Activated naive CD4-positive, alpha-beta T cell treated with anti-CD3 and anti-CD28 coated beads, Interleukin-2, amount 50 U/mL, for 16 hours (primary cell): ENCODE measurements at places on chromosomes 3 and 15.
A peak's percentile ranks its signal among the peaks of the same experiment; 100 is the strongest.

DNA sequence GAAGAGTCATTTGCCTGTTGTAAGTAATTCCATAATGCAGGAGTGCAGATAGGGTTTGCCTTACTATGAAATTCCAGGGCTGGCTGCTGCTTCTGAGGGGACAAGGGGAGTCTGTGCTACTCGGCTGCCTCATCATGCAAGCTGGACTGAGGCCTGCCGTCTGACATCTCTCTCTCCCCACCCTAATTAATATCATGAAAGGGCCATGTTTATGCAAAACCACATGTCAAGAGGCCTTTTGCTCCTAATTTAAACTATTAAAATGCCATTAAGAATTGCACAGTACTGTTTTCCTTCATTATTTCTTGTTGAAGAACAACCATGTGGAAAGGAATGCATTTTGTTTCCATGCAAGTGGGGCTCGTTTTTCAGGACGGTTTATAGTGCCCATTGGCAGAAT lies 26.3 kb downstream of the CHST2 start:
- no peak for DNase-seq

DNA sequence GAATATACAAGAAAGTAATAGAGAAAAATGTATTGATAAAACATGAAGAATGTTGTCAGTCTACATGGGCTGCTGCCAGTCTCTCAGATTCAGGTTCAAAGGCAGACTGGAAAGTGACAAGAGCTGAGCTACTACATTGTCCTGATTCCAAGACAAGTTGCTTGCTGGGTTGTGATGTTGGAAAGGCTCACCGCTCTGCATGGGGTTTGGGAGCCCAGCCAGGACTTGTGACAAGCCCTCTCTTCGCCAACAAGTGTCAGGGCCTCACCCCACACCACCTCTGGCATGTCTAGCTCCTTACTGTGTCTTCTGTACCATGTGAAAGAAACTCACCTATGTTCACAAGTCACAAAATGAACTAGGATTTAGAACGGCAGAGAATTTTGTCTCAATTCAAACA lies 43.0 kb upstream of the SH3GL3 start:
- DNase-seq, result no peak

DNA sequence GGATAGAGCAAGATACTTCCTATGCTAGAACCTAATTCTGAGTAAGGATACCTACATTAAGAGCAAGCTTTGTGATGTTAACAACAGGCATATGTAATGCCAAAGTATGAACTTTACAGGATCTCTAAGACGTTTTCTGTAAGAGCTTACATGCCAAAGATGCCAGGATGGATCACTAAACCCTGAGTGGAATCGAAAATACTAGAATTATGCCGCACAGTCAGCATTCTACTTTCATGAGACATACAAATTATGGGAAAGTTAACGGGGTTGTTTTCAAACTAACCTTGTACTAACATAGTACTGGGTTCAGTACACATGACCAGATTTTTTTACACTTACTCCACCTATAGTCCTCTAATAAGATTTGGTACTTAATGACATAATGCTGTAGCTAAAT lies 55.1 kb downstream of the AAGAB start:
- DNase-seq, result no peak

DNA sequence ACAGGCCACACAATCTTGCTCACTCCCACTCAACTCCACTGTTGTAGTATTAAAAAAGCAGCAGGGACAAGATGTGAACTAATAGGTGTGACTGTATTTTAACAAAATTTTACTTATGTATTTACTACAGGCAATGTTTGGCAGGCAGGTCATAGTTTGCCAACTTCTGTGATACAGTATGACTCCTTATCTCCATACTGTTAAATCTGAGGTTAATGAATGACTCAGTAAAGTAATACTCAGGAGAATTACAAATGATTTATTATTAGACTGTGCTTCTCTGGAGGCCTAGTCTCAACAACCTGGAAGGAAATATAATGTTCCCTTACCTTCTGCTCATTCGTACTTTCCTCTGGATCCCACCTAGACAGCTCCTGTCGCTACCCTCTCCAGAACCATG lies 258.6 kb upstream of the KCNMB2 start:
- no peak for DNase-seq

- peak; percentile 70 for DNase-seq
Observed at GRCh38 chr3:120348065-120348990, 826 bp downstream of the LRRC58 start.

DNA sequence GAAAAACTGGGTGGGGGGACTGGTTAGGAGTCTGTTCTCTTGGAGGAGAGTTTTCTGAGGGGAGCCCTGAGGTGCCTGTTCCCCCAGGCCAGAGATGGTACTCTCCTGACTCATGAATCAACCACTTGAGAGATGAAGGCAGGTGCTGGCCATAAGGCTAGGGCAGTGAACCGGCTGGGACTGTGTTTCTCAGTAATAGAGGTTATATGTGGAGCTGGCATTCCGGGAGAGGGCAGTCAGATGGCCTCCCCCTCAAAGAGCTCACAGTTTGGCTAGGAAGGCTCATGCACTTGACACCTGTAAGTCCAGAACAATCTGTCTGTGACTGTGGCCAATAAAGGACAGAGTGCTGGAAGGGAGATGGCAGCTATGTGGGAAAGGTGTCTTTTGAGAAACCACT lies 10.0 kb upstream of the SCN10A start:
- DNase-seq, result no peak

DNA sequence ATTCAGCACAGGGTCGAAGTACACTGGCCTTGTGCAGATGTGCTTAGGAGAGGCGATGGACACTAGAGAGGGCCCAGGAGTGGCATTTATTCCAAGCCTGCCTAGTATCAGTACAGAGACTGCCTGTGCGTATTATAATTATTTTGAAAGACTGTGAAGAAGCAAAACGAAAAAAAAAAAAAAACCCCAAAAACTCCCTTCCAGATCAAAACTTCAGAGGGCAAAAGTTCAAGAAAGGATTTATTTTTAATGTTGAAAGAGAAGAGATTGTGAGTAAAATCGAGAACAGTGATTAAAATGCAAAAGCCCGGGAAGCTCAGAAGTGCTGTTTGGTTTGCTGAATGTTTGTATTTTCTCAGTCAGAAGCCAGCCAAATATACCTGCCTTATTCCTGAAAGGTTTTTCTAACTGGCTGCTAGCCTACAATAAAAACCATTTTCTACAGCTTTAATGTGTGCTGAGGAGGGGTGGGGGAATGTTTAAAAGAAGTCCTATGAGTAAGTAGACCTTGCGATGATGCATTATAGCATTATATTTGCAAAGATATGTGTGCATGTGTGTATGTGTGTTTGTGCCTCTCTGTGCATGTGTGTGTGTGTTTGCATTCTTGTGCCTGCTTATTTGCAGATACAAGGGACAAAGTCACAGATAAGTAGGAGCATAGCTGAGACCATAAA lies 19.3 kb upstream of the LZTFL1 start:
- DNase-seq, result no peak

DNA sequence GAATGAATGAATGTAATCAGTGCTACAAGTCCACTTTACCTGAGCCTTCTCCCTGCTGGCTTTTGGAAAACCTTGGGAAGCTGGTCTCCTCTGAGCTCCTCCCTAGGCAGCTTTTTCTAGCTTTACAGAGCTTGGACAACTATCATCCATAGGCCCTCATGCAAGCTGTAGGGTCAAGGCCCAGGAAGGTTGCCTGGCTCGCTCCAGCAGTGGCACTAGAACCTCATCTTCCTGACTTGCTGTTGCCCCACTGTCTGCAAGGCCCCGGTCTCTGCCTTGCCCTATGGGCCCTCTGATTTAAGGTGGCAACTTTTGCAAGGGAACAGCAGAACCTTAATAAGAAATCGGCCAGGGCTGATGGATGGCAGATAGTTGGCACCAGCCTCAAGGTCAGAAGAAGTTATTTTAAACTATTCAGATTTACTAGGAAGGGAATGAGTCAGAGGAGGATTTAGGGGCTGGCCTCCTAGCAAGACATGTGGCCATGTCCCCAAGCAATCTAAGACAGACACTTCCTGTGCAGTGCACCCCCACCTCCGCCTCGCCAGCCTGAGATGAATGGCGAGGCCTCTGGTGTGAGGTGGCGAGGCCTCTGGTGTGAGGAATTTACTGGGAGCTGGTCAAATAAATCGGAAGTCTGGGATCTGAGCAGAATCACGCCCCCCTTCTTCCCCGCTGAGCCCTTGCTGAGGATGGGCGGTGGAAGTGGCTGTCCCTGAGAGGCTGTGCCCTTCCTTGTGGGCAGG lies 180.8 kb downstream of the MEGF11 start:
- no peak for DNase-seq

DNA sequence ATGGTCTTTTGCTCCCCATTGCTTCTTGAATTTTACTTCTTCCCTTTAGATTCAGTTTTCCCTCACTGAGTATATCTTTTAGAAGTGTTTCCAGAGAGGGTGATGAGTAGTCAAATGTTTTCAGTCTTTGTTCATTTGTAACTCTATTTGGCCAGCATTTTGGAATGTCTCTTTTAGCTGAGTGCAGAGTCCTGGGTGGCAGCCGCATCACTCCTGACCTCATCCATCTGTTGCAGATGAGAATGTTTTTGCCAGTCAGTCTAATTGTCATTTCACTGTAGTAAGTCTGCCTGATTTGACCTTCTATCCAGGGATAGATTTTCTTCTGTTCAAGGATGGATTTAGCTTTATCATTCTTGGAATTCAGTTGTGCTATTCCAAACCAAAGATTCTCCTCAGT lies 7.3 kb downstream of the SRPRB start:
- DNase-seq, result no peak

- no peak for DNase-seq
Observed at GRCh38 chr3:27986234-27986879, 255.1 kb upstream of the CMC1 start.

- no peak for DNase-seq
Observed at GRCh38 chr15:77658304-77658703, 25.6 kb upstream of the LINGO1 start.

- no peak for DNase-seq
Observed at GRCh38 chr3:169199283-169199682, 464.2 kb downstream of the MECOM start.

GRCh38 chr3:32436816-32437189 lies 45.1 kb downstream of the CMTM7 start:
- no peak for DNase-seq

GRCh38 chr3:121574449-121574848 lies 6.7 kb downstream of the ARGFX start:
- DNase-seq, result no peak

- DNase-seq, result no peak
Observed at GRCh38 chr3:172515130-172515918, 7.9 kb downstream of the TNFSF10 start.

- DNase-seq, result no peak
Observed at GRCh38 chr15:92629975-92630626, 25.5 kb downstream of the FAM174B start.

GRCh38 chr15:63587527-63587926 lies 9.7 kb upstream of the FBXL22 start:
- no peak for DNase-seq

DNA sequence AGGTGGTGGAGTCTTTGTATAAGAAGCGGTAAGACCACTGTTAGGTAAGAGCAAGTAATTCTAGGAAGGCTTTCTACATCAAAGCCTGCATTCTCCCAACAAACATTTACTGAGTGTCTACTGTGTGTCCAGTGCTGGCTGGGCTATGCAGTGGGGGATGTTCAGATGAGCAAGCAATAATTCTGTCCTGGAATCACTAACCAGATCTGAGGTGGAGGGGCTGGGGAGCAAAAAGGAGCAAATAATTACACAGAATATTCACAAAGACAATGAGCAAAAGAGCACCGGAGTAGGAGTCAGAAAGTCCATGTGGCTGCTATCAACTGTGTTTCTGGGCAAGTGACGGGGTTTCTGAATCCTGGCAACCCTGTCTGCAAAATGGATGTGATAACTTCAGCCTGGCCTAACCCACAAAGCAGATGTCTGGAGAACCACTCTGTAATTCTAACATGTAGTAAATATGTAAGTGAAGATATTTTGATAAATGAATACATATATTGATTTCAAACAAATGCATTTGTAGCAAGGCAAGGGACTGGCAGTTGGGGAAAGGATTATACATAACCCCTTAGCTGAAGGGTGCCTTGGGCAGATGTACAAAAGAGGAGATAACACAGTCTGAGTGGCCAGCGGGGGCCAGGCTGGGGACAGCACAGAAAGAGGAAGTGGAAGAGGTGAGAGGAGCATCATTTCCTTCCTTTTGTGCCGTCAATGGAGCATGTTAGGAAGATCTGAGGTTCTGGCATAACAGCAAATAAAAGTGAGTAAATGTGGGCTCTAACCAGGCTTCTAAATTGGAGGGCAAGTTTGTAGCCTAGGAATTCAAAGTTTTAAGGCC lies 28.8 kb downstream of the CYP8B1 start:
- DNase-seq, result no peak

GRCh38 chr15:101561584-101561906 lies 72.0 kb upstream of the PCSK6 start:
- no peak for DNase-seq

DNA sequence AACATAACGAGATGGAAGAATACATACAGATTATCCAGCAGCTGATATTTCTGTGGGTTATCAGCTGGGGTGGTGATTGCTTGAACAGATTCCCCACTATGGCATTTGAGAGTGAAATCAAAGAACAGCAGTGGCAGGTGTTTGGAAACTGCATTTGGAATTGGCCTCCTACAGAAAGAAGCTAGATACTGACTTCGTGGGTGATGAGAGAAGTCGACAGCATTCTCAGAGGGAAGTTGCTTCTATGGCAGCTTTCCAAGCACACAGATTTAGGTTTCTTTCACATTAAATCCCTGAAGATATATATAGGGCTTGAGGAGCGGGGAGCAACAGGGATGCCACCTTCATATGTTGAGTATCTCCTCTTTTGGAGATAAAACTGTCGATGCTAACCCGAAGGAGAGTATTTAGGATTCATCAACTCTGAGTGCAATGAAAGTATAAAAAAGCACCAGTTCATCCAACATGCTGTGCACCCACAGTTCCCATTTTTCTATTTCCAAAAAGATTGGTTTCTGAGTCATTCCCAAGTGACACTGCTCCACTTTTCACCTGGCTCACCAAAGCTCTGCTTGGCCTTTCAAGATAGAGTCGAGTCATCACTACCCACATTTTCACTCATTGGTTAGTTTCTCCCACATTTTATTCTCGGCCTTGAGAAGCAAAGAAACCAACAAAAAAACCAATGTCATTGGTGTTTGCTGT lies 579.8 kb upstream of the SUCLG2 start:
- no peak for DNase-seq

DNA sequence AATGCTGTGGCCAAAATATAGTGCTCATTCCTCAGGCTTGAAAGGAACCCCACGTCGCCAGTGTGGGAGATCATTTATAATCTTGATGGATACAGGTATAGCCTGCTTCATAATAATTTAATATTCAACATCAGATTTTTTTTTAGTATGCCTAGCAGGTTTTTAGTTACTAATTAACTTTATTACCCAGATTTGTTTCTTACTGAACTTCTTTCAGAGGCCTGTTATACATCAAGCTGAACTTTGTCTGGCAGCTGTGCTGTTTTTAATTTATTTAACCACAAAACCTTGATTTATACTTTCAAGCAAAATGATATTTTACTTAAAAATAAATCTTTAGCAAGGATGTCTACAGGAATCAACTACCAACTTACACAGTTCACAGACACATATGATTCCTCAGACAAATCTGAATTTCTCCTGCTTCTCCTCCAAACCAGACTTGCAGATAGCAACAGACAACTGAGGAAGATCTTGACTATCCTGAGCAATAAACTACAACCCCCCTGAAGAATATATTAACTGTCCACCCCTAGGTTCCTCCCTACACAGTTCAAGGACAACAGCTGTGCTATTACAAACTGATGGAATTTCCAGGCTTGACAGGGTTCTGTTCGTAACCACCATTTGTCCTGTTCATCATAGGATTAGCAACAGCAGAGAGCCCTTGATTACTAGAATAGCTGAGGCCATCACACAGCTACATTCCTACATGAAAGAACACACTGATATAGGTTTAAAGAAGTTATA lies 610 bp downstream of the MAP4 start:
- DNase-seq, result no peak
